ENCODE measurements at places on chromosomes 1 and 21. TPM values are rescaled to one million over a fixed set of nuclear protein-coding genes. Genes with fewer than 3 reads are reported as not detected.

DNA sequence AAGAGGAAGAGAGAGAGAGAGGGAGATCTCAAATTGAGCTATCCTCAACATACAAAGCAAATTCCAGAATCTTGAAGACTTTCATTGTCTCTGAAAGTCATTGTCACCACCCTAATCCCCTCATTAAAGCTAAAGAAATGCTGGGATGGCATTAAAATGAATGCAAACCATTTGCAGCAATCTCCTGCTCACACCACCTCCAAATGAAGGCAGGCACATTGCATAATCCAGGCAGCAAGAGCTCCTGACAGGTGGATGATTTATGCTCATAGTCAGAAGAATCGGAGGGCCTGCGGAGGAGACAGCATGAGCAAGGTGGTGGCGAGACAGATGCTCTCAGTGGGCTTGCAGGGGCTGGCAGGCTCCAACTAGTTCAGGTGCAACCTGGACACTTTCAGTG lies 90.2 kb downstream of the ESRRG start:
- no peaks in the 10 kb centered on the region for H3K36me3 ChIP-seq
- no peaks in the 10 kb centered on the region for H3K4me1 ChIP-seq
- H3K27ac ChIP-seq, result no peak overlapping the region
- no peak for DNase-seq
- H3K27me3 ChIP-seq, result no peaks in the 10 kb centered on the region

DNA sequence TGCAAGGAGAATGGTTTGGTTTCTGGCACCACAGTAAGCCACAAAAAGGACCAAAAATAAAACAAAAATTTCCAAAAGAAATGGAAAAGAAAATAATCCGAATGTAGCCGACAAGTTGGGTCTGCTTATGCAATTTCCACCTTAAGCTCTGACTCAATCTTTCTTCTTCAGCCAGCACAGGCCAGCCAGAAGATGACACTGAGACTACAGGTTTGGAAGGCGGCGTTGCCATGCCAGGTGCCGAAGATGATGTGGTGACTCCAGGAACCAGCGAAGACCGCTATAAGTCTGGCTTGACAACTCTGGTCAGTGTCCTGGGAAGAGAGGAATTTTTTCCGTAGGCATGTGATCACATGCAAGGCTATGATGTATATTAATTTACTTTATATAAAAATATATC lies 23.4 kb downstream of the PDPN start:
- no peak for DNase-seq
- no peak overlapping the region for H3K4me3 ChIP-seq
- H3K4me1 ChIP-seq, result no peaks in the 10 kb centered on the region
- no peak overlapping the region for H3K27ac ChIP-seq
- H3K36me3 ChIP-seq, result no peaks in the 10 kb centered on the region
- H3K27me3 ChIP-seq, result no peaks in the 10 kb centered on the region

GRCh38 chr1:165217958-165218357 lies 138.6 kb downstream of the LMX1A start:
- H3K36me3 ChIP-seq, result no peaks in the 10 kb centered on the region
- no peaks in the 10 kb centered on the region for H3K4me1 ChIP-seq
- no peak overlapping the region for H3K27ac ChIP-seq
- no peak overlapping the region for H3K4me3 ChIP-seq
- H3K27me3 ChIP-seq, result no peaks in the 10 kb centered on the region

DNA sequence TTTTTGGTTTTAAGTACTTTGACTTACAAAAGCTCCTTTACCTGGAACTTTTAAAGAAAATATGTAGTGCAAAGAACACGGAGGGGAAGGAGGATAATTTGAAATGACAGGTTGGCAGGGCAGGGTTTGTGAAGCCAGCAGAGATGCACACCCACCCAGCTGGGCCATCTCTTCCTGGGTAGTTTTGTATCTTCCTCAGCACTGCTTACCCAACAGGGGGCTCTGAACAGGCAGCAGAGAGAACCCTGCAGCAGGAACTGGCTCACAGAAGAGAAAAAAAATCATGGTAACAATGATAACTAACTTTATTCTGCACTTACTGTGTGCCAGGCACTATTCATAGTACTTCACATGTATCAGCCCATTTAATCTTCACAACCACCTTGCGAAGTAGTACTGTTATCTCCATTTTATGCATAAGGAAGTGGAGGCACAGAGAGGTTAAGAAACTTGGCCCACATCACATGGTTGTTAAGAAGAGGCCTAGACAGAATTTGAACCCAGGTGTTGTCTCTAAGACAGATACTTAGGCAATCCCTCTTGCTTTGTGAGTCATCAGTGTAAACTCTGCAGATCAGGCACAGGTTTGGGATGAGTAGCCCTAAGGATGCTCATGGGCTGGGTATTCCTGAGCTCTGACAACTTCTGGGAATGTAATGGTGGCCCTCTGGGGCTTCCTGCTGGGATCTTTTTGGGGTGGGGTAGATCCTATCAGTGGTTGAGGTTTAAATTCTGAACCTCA lies 60.8 kb downstream of the ELK4 start:
- H3K4me3 ChIP-seq, result no peak overlapping the region
- no peaks in the 10 kb centered on the region for H3K4me1 ChIP-seq
- H3K27me3 ChIP-seq, result peaks cover 77% of the 10 kb centered on the region

DNA sequence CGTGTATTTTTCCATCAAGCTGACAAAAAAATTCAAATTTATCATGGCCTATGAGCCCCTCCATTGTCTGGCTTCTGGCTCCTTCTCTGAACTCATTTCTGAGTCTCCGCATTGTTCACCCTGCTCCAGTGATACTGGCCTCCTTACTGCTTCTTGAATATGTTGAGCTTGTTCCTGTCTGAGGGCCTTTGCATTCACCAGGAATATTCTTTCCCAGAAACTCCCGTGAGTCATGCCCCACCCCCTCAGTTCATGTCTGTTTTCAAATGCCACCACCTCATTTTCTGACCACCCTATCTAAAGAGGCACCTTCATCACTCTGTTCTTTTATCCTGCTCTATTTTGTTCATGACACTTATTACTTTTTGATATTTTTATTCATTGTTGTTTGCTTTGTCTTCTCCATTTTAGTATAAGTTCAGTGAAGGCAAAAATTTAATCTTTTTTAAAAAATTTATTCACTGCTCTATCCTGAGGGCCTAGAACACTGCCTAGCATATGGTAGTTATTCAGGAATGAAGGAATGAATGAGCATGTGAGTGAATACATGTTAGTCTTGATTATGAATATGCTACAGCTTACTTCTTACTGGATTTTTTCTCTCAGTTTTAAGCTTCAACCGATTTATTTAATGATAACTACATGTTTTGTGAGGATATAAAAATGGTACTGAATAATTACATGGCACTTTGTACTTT lies 140.4 kb upstream of the C1orf105 start:
- H3K4me1 ChIP-seq, result peaks cover 29% of the 10 kb centered on the region
- no peaks in the 10 kb centered on the region for H3K27me3 ChIP-seq
- H3K27ac ChIP-seq, result peak overlapping the region; percentile 19

GNAT2 gene
- total RNA-seq, result 0.29 TPM

OR2AK2 gene
- not detected for total RNA-seq
